ENCODE measurements at places on chromosomes 2 and 18. TPM values are rescaled to one million over a fixed set of nuclear protein-coding genes. Genes with fewer than 3 reads are reported as not detected.

DNA sequence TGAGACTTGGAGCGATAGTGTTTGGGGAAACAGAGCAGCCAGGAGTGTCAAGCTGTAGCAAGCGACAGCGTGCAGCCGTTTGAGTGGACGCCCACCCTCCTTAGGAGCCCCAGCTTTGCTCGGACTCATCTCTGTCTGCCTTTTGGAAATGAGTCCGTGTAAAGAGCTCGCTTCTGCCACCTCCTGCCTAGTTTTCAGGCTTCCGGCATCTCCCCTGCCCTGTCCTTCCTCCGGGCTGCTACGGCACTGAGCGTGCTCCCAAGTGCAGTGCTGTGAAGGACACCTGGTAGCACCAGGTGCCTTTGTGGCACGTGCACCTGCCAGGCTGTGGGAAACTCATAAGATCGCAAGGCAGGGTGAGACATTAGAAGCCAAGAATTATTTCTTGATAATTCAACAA is 117.1 kb downstream of the RNF144A start:
- DNase-seq, result no peak

GRCh38 chr18:75346671-75347070 is 80.8 kb downstream of the SMIM21 start:
- no peak for DNase-seq

GRCh38 chr2:177030451-177031105 is 182.0 kb upstream of the HNRNPA3 start:
- DNase-seq, result no peak

GRCh38 chr2:96959406-96960110 is 26.8 kb downstream of the FAM178B start:
- no peak for DNase-seq

- DNase-seq, result no peak
Measured at GRCh38 chr2:128731994-128732650, 413.5 kb upstream of the HS6ST1 start.

Gene RIF1
- total RNA-seq, result 48.1 TPM

Gene MAP3K19
- total RNA-seq, result not detected
